ENCODE measurements at places on chromosomes 7 and 10.

DNA sequence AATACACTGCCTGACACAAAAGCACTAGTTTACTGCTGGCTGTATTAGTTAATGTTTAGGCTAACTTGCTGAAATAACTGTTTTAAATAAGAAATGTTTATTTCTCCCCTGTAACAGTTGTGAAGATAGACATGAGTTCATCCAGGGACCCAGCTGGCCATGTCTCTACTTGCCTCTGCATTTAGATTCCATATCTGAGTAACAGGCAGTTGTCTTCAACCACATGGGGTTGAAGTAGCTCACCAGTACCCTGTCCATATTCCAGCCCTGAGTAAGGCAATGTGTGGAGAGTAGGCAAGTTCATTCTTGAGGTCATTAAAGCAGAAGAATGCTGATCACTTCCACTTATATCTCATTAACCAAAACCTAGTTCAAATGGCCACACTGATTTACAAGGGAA is 31.1 kb upstream of the RSBN1L start:
- no peak for DNase-seq

DNA sequence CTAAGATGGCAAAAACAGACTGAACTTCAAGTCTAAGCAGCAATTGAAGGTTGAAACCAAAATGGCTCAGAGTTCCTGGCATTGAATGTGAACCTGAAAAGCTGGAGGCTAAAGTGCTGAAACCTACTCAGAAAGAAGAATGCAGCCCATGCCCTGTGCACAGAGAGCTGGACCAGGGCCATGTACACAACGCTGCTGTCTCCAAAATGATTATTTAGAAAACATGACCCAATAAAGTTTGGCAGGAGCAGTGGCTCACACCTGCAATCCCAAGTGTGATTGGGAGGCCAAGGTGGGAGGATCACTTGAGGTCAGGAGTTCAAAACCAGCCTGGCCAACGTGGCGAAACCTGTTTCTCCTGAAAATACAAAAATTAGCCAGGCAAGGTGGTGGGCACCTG is 158.9 kb downstream of the AKR1D1 start:
- DNase-seq: no peak

DNA sequence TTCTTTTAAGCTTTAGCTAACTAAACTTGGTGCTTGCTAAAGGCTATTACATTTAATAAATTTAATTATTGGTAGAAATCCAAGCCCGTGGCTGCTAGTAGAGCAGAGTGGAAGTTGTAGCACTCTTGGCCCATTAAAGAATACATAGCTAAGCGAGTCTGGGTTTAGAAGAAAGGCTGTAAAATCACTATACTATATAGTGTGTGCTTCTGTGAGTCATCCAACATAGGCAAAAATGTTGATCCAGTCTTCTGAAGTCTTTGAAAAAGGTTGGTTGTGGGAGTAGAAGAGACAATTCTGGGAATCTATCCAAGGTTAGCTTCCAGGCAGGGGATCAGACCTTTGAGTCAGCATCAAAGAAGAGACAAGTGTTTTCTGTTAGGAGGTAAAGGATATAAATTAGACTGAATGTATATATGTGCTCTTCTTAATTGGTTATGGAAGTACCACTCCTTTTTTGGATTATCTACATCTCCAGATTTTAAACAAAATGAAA is 664.2 kb downstream of the NXPH1 start:
- DNase-seq: no peak

- no peak for DNase-seq
Measured at GRCh38 chr10:76479103-76479790, 1047.8 kb downstream of the LRMDA start.

DNA sequence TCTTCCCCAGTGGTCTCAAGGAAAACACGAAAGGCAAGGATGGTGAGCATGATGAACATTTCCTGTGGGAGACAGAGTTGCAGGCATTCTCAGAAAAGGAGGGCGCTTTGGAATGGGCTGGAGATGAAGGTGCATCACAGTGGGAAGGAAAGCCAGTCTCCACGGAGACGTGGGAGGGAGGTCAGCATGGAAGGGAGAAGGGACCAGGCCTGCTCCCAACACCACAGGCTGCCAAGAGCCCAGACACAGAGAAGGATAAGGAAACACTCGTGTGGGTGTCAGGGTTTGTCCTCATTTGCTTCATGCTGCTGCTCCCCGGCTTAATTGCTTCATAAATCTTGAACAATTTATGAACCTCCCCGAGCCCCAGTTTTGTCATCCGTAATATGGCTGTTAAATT is 231.5 kb upstream of the ZNF32 start:
- no peak for DNase-seq

DNA sequence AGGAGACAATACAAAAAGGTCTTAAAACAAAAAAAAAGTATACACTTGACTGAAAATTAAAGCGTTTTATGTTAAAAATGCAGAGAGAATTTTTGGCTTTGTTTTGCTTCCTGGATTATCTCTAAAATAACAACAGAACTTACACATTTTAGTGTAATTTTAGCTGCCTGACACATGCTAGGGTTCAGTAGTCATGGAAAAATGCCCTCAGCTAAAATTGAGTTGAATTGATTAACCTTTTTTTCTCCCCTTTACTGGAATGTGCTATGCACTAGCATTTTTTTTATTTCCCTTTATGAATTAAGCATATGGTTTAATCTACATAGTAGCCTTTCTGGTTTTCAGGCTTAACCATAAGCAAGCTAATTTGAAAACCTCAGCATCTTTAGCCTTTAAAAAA is 89.9 kb downstream of the ZNF277 start:
- no peak for DNase-seq

GRCh38 chr10:69179089-69179742 is 818 bp upstream of the SUPV3L1 start:
- no peak for DNase-seq

- DNase-seq: no peak
Measured at GRCh38 chr10:117928281-117928680, 118.5 kb downstream of the RAB11FIP2 start.

DNA sequence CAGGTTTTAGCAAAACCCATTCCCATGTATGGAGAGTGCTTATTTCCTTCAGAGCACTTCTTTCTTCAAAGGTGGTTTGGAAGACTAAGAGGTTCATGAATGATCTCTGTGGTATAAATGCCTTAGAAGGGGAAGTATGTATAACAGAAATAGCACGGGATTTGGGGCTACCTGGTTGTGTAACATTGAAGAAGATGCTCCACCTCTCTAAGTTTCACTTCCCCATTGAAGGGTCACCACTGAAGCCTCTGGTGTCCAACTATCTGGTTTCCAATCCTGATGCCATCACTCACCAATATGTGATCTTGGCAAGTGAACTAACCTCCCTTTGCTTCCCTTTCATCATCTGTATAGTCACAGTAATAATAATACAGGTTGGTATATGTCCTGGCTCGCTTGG is 37.2 kb downstream of the CYCS start:
- peak; percentile 77 for DNase-seq

DNA sequence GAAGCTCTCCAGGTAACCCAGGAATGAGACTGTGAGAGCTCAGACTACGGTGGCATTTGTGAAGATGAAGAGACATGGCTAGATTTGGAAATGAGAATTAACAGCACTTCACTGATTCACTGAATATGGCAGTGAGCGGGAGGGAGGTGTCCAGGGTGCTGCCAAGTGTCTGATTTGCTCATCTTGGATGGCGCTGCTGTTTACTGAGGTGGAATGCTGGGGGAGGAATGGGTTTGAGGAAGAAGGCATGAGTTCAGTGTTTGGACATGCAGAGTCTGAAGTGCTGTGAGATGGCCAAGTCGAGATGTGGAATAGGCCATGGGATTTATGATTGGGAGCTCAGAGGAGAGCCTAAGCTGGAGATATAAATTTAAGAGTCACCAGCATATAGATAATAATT is 437.1 kb upstream of the NPVF start:
- no peak for DNase-seq

GRCh38 chr7:104048055-104048454 is 58.6 kb upstream of the RELN start:
- DNase-seq: no peak

DNA sequence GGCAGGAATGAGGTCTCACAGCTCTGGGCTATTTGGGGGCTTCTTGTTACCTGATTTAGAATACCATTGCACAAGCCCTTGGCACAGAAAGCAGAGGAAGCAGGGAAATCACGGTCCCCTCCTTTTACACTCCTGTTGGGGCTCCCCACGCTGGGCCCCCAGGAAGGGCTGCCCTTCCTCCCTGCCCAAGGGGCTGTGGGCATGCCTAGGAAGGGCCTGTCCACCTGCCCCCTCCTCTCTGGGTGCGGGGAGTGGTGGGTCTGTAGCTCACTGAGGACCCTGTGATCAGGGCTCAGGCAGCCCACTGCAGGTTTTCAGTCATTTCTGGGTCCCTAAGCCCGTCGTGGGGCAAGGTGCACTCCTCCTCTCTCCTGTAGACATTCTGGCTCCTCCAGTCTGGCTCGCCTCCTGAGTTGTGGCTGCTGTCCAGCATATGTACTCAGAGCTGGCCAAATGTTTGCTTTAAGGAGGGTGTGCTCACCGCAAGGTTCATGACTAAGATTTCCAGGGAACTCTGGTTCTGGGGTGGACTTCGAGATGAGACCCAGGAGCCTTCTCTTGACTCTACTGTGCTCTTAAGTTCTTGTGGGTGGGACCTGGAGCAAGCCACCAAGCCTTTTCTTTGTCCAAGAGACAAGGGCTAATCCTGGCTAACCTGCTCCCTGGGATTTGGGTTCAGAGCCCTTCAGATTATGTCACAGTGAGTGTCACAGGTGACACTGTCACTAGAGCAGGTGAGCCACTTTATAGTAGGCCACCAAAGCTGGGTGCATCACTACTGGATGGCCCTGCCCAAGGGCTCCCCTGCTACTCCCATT is 56.0 kb downstream of the TACR2 start:
- DNase-seq: no peak

- no peak for DNase-seq
Measured at GRCh38 chr7:46291601-46292150, 370.6 kb upstream of the IGFBP3 start.

DNA sequence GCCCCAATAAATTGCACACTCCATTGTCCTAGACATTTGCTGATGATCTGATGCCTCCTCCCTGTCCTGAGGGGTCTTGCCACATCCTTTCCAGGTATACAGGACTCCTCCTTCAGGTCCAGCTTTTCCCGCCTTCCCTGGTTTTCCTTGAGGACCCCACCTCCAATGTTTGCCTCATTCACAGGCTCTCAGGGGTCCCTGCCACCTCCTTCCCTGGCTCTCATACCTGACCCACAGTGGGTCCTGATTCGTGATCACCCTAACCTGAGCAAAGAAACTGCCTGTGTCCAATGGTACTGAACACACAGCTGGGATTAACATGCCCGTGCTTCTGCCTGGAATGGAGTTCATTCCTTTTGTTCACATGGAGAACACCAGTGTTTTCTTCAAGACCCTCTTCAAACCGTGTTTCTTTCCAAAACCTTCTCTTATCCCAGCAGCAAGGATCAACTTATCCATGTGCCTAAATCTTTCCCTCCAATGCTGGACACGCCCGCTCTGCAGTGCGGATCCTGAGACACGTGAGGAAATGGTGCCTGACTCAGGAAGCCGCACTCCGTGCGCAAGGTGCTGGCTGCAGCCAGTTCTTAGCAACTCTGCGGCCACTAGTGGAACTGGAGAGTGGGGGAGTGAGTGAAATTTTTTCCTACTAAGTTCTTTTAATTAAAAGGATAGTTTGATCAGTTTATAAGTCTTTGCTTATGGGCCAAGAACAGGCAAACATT is 354.6 kb upstream of the SHH start:
- DNase-seq: no peak

- DNase-seq: no peak
Measured at GRCh38 chr7:82319674-82320118, 123.9 kb downstream of the CACNA2D1 start.

DNA sequence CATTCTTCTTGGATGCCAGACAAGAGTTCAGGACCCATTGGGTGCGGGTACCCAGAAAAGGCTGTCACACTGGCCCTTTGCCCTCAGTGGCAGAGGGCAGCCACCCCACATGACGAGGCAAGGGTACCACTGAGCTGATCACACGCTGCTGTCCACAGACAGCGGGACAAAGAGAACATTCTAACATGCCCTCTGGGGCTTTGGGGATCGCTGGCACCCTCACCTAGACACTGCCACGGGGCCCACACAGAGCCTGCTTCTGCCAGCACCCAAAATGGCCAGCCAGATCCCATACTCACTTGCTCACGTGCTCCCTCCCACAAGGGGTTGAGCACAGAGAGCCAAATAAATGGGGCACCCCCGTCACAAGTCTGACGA is 16.7 kb upstream of the SPOCK2 start:
- no peak for DNase-seq

- DNase-seq: no peak
Measured at GRCh38 chr10:35552650-35553342, 52.3 kb upstream of the GJD4 start.

GRCh38 chr7:141209454-141209853 is 135.6 kb downstream of the TMEM178B start:
- no peak for DNase-seq
